ENCODE measurements at places on chromosomes 7 and 10.
A peak's percentile ranks its signal among the peaks of the same experiment; 100 is the strongest.

- peak; percentile 48 for DNase-seq
Observed at GRCh38 chr7:117673839-117674238, 194.0 kb downstream of the CFTR start.

GRCh38 chr7:13282377-13282980 is 595.0 kb downstream of the ARL4A start:
- DNase-seq, result peak; percentile 65

DNA sequence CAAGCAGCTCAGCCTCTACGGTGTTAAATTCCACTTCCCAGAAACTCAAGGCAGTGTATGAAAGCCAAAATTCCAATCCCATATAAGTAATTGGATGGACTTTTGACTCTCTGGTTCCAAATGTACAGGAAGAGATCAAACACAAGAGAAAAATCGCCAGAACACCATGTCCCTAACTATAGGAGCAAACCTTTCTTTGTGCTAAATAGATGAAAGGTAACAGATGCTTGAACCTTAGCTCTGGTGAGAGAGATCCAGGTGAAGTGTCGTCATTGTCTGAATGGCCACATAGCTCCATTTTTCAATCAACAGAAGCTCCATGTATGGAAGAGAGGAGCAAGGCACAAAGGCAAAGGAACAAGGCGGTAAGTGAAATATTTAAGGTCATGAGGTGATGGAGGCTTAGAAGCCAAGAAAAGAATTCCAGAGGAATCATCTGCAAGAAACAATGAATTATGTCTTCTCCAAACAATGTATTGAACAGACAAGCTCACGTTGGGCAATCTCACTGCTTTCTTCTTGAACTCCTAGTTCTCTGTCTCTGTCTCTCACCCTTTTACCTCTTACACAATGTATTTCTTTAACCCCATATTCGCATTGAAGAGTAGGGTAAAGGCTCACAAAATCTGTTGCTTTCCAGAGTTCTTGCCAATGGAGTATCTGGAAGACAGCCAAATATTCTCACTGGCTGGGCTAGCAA is 585.1 kb downstream of the GATA3 start:
- DNase-seq, result peak; percentile 27

- peak; percentile 56 for DNase-seq
Observed at GRCh38 chr7:94907026-94907810, at the start of gene PPP1R9A. TSS of gene PPP1R9A (plus strand) at chr7:94907594. CDS start at chr7:94910114, 2,520 bp downstream.

DNA sequence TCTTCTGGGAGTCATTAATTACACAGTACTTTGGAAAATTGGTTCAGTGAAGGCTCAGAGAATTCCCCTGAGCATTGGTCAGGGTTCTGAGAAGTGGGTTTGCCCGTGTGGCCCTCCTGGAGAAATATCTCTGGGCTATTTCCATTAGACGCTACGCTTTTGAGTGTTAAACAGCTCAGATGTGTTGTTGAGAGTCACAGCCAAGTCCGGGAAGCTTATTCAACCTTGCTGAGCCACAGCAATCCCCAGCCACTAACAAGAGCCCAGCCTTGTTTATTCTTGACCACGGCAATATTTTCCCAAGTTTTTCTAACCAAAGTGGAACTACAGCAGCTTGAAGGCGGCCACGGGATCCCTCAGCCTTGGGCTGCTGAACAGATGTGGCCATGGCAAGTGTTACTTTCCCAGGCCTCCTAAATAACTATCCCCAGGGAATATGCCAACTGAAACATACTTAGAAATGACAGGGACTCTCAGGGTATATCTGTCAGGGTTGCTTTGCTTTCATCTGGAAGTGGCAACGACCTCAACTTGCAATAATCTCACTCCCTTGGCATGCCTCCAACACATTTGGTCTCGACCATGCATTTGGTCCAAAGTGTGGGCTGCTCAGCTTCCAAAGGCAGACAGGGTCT is 214.7 kb downstream of the EMX2 start:
- DNase-seq, result no peak

GRCh38 chr10:31132681-31133244 is 101.1 kb upstream of the ZNF438 start:
- no peak for DNase-seq

DNA sequence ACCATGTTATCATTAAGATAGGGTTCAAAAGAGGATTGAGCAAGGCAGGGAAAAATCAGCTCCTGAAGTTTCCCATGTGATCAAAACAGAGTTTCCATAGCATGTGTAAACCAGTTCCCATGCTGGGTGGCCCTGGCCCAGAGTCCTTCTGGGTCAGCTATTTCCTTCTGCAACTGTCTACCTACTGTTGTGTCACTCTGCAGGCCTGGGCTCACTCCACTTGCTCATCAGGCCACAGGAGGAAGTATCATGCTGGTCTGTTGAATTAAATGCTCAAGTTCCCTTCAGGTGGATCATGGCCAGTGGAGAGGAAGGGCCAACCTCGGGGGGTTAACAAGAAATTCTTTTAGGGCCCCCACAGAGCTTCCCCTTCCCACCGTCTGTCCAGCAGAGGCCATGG is 104.7 kb downstream of the GFRA1 start:
- no peak for DNase-seq

DNA sequence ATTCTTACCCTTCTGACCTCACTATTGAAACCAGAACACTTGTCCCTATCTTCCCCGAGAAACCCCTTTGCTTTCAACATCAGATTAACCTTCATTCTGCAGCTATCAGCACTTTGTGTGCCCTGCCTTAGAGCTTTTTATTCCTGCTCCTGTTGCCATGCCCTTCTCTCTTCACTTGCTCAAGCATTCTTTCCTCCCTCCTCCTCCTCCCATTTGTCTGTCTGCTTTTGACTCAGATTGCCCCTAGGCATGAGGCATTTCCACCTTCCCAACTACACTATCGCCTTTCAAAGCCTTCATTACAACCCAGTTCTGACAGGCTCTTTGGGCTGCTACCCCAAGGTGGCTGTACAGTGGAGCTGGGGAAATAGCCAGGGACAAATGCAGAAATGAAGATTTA is 143.3 kb downstream of the SLC25A13 start:
- no peak for DNase-seq

GRCh38 chr10:11145495-11145855 is 127.8 kb downstream of the CELF2 start:
- no peak for DNase-seq

- no peak for DNase-seq
Observed at GRCh38 chr7:96118449-96119001, 203.4 kb downstream of the SLC25A13 start.

DNA sequence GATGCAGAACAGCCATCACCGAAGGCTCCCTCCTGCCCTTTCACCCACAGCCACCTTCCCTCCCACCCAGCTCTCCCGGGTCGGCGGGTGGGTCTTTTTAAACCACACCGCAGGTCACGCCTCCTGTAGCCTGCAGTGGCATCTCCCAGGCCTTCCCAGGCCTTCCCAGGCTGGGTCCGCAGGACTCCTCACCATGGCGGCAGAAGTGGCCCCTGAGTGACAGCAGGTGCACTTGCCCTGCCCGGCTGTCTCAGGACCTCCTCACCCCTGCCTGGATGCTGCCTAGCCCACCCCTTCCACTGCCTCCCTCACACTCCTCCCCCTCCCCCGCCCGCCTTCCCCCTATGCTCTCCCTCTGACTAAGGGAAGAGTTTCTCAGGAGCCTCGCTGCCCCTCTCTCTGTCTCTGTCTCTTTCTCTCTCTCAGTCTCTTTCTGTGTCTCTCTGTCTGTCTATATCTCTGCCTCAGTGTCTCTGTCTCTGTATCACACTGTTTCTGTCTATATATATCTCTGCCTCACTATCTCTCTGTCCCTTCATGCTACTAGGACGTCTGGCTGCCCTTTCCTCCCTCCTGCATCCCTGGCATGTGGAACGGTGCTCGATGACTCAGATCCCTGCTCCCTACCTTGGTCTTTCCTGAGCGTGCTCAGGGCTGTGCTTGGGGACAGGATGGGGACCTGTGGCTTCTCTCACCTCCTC is 57.5 kb downstream of the GLRX3 start:
- no peak for DNase-seq

DNA sequence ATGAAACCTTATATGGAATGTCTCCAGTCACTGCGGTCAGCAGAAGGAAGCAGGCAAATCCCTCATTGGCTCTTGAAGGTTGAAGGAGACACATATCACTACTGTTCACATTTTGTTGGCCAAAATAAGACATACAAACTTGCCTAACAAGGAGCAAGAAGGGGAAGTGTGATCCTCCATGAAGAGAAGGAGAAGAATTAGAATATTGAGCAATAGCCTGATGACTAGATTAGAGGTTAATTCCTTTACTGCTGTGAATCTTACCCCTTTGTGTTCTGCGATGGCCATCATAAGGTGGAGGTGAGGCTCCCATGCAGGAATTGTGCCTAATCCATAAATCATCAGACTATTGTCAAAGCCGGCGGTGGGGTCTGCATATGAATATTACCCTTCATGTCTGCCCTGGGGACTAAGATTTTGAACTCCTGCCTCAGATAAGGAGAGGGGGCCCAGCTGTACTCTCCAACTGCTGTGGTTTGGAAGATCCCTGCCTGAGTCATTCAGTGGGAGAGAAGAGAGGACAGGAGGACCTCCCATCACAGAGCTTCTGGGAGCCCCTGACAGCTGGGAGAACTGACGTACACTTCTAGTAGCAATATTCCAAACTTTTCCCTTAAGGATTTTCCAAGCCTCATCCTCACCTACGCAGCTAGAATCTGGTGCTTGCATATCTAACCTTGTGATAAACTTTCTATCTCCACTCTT is 398.5 kb downstream of the REEP3 start:
- DNase-seq, result no peak

DNA sequence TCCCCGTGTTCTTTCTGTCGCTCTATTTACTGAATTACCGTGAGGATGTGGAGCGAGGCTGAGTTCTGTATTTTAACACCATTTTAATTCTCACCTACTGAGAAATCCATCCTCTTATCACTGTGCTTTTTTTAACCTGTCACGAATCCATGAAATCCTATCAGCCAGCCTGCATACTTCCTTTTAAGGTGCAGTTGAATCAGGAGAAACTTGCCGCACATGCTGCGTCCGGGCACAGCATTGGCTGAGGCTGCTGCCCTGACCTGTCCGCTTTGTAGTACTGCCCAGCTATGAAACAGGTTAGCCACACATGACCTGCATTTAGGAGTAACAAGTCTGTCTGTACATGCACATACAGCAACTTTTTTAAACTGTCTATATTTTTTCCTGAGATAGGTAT is 82.5 kb downstream of the EGFR start:
- no peak for DNase-seq

DNA sequence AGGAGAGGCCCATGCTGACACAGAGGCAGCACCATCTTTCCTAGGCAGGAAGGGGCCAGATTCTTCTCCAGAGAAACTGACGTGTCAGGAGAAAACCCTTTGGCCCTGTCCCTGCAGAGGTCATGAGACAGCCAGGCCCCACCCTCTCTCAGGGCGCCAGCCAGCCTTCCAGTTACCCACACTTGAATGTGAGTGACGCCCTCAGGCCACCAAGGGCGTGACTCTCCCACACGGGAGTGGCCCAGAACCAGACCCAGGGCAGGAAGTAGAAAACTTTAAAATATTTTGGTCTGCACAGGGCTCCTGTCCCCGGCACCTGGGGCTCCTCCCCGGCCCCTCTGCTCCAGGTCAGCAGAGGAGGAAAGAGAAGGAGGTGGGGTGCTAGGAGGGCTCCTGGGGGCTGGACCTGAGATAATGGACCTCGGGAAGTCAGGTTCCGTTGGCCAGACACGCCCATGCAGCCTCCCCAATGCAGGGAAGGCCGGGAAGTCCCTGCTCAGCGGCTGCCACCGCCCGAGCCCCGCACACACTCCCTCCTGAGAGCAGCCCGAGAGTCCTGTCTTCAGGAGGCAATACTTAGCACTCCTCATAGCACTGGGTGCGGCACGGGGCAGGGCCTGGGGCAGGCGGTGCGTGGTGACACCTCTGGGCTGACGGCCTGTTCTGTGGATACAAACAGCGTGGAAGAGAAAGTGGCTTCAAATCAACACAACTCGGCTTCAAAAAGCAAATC is 67.0 kb upstream of the CFAP46 start:
- no peak for DNase-seq

DNA sequence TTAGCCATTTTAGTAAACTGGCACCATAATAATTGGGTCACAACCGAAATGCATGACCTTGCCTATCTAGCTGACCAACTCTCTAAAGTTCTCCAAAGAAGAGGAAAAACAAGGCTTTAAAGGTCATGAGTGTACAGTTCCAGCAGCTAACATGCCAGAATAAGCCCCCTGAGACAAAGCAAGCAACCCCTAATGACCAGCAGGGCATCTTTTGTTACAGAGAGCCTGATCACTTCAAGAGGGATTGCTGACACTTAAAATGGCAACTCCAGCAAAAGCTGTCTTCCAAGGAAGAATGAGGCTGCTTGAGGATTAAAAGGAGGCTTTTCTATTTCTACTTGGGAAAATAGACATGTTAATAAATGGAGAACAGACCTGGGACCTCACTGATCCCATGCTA is 213.6 kb downstream of the CDC14C start:
- no peak for DNase-seq

DNA sequence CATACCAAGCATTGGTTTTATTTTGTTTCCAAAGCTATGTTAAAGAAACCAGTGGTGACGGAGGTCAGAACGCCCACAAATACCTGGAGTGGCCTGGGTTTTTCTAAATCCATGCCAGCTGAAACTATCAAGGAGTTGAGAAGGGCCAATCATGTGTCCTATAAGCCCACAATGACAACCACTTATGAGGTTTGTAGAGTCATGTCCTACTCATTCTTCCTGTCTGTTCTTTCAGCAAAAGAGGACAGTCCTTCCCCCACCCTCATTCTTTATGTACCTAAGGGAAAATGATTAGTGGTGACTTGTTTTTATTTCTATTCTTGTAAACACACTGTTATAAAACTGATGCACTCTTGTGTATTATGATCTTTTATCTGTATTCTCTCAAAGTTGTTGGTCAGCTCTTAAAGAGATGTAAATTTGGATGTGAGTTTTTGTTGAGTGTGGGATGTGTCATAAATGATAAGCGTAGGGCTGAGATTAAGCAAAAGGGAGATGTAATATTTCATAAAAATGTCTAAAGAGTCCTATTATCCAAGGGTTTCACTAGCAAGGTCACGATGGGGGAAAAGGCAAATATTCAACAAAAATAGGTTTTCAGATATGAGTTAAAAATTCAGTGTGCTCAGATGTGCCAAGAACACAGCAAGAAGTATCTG is 294.4 kb downstream of the BICC1 start:
- no peak for DNase-seq

- DNase-seq, result no peak
Observed at GRCh38 chr10:83017076-83017867, 1122.0 kb upstream of the GHITM start.

DNA sequence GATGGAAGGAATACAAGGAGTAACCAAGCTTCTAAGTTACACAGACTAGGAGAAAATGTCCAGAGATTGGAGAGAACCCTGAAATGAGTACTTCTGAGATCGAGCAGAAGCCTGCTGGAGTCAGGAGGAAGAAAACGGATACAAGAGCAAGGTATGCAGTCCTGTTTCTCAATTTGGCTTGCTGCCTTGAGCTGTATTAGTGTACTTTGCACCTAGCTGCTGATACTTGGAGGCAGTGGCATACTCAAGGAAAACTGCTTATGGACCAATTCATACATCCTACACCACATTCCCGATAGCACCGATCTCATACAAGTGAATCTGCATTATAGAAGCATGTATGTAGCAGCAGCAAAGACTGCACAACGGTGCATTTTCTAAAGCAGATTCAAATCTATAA is 14.4 kb downstream of the PIP4K2A start:
- DNase-seq, result no peak

Data from NCI-H1105 treated with DMSO at 0.1 percent for 48 hours (cell line).